DMS79 (cell line): ENCODE measurements at places on chromosomes 1 and 21.

- no peak for DNase-seq
These were observed 187.0 kb upstream of the HP1BP3 start for GRCh38 chr1:20974069-20974468.

- DNase-seq: no peak
These were observed at the start of gene MAP1LC3C for GRCh38 chr1:241999026-241999425. TSS of gene MAP1LC3C (minus strand) at chr1:241999098. CDS start at chr1:241999008, 90 bp downstream.

GRCh38 chr1:159980786-159981185 is 26.7 kb upstream of the SLAMF9 start:
- DNase-seq: no peak

- DNase-seq: no peak
These were observed 266.6 kb upstream of the CAMK1G start for GRCh38 chr1:209316929-209317328.

- no peak for DNase-seq
These were observed 13.0 kb upstream of the ARHGEF16 start for GRCh38 chr1:3441410-3441847.

- no peak for DNase-seq
These were observed 33.6 kb upstream of the DIP2A start for GRCh38 chr21:46425041-46425440.

GRCh38 chr1:27361553-27361952 is 5.2 kb downstream of the MAP3K6 start:
- no peak for DNase-seq
